ENCODE measurements at places on chromosomes 2 and 18.
A peak's percentile ranks its signal among the peaks of the same experiment; 100 is the strongest.

DNA sequence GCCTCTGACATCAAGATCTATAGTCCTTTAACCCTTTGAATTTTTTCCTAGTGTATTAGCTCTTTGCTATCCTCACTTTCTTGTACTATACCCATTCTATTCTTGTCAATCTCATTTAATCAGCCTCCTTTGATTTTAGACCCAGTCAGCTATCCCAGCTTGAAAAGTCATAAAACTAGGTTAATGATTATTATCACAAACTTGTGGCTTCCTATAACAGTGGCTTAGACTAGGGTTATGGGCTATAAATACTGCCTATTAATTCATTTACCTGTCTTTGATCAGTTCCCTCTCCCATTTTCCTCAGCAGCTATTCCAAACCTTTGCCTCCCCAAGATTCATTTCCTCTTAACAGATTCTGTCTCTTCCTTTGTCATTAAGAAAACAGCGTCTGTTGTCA lies 174.8 kb downstream of the UBR3 start:
- no peak for DNase-seq

- DNase-seq, result no peak
Observed at GRCh38 chr2:10550206-10551001, 102.3 kb upstream of the ODC1 start.

- no peak for DNase-seq
Observed at GRCh38 chr18:5521000-5521399, 22.8 kb downstream of the EPB41L3 start.

GRCh38 chr2:228853151-228853550 lies 417.9 kb downstream of the PID1 start:
- no peak for DNase-seq

- DNase-seq, result no peak
Observed at GRCh38 chr2:62045017-62045543, 139.6 kb downstream of the COMMD1 start.

GRCh38 chr18:59267503-59268126 lies 5.6 kb downstream of the RAX start:
- no peak for DNase-seq

DNA sequence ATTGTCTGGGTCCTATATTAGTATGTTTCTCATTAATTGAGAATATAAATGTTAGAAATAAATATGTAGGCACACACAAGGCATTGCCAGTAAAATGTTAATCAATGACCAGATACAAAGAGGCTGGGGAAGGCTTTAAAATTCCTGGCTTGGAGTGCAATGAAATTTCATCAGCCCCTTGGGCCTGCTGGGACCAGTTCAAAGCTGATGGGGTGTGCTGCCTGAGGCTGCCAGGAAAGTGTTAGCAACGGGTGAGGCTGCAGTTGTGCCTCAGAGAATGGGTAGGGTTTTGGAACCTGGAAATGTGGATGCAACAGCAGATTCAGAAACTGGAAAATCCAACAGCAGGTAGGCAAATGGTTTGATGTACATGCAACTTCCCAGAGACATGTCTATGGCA lies 68.9 kb downstream of the DIPK1C start:
- DNase-seq, result no peak

GRCh38 chr2:145065342-145065741 lies 545.4 kb upstream of the ZEB2 start:
- DNase-seq, result no peak

- no peak for DNase-seq
Observed at GRCh38 chr18:23069481-23069880, 65.8 kb upstream of the CABLES1 start.

DNA sequence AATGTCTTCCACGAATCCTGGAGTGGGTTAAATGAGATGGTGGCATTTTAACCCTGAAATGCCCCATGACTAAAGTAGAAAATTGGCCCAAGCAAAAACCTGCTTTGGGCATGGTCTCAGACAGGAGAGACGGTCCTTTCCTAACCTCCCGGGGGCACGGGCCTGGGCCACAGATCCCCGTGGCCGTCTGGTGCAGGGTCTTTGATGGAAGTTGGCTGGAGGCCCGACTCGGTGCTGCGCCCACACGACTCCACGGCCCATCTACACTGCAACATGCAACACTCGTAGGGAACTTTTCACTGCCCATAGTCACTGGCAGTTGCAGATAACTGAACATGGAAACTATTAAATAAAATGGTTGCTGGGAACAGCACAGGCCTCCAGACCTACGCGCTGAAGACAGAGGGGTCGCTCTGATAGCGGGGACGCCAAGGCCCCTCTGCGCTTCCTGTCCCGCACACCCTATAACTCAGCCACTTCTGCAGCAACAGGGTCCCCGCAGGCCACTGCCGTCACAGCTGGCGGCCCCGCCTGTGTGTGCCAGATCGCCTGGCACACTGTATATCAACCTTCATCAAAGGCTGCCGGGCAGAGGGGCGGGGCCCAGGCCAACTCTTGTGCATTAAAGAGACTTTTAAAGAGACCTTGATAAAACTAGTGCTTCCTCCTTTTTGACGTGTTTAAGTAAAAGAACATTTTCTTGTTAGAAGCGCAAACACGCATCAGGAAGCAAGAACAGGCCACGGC lies 214.1 kb downstream of the TWIST2 start:
- DNase-seq, result no peak

- peak; percentile 6 for DNase-seq
Observed at GRCh38 chr2:163884416-163884815, 148.6 kb upstream of the FIGN start.

DNA sequence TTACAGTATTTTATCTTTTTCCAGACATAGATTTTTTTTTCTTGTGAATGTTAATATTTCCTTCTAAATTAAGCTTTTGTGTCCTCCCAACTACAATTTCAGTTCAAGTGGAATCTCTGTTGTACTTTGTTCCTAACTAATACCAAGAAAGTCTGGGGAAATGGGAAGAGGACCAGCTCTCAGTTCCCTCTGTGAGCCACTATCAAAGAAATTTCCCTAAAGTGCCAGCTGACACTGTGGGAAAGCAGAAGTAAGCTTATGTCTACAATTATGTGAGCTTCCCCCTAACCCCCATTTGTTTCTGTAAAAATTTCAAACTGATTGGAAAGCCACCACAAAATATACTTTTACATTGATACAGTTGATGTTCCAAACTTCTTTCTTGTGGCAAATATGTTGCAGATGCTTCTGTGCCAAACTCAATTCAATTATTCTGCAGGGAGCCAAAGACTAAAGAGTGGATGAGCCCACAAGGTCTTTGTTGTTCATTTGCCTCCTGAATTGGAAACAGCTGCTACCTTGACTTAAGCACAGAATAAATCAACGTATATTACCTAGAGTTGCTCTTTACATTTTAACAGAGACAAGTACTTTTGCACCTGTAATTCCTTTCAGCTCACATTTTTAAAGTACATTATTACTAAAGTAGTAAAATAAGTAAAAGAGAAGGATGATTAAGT lies 306.6 kb downstream of the PTH2R start:
- DNase-seq, result no peak

- DNase-seq, result no peak
Observed at GRCh38 chr2:160555420-160556071, 61.9 kb upstream of the RBMS1 start.
